ENCODE measurements at places on chromosomes 16 and 17.

DNA sequence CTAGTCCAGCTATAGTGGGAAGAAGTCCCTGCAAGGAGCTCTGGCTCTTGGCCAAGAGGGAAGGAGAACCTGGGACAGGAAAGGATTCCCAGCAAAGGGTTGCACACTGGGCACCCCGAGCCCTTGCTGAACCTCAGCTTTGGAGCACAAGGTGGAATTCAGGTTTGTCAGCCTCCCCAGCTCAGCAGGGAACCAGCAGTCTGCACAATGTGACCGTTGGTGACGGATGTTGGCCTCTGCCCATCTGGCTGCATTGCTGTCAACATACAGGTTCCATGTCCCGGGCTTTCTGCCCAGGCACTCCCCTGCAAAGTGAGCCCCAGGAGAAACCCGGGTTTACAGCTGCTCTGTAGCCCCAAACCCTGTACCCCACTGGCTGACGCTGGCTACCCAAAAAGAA, 6.7 kb downstream of the RPRML start:
- DNase-seq, result no peak

- peak; percentile 33 for DNase-seq
These were observed 929 bp downstream of the SLC25A11 start for GRCh38 chr17:4938688-4939545.

- no peak for DNase-seq
These were observed 4.3 kb downstream of the ADGRG3 start for GRCh38 chr16:57672416-57672815.

DNA sequence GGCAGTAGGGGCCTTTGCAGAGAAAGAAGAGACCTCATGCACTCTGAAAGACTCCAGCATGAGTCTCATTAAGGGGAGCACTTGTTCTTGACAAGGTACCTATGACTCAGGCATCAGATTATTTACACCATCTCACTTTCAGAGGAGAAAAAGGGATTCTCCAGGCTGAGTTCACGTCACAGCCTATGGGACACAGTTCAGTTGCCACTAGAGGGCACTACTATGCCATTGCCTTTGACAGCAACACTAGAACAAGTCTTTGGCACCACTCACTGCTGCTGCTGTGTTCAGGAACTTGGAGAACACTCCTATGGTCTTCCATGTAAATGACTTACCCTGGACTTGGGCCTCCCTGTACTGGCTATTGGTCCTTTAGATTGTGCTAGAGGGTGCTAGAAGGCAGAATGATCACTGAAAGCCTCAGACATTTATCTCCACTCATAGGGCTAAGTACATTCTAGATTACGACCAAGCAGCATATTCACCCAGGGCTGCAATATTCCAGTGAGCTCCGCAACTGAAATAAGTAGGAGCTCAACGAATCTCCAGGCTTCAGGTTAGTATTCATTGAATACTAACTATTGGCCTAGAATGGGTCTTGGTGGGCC, 225.1 kb upstream of the CA10 start:
- peak; percentile 29 for DNase-seq

DNA sequence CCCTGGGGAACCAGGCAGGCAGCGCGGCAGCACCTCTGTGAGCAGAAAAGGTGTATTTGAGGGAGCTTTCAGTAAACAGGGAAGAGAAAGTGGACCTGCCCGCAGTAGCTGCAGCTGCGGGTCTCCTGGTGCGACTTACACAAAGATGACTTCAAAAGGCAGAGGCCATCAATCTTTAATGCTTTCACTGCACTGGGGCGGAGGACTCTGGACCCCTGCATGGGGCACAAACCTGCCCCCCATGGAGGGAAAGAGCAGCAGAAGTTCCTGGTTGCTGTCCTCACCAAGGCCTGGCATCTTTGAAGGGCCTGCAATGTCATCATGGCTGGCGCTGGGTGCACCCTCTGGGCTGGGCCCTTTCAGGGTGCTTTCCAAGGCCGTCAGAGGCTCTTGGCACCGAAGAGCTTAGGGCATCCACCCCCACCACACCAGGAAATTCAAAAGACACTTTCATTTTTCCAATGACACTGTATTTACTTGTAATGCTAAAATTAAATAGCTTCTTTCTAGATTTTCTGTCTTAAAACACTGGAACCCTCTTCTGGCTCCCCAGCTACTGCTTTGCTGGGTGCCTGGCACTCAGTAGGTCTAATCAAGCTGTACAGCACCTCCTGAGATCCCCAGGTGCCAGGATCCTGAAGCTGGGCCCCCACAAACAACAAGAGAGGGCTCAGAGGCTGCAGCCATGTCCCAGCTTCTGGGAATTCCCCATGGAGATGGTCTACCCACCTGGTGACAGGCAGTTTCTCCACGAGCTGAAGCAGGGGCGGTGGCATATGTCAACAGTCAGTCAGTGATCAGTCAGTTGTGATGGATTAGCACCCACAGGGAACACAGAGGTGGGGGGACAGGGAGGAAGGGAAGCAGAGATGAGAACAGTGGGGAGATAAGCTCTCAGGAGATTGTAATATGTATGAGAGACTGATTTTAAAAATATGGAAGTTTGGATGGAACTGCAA, 2.1 kb upstream of the CACNG1 start:
- DNase-seq, result peak; percentile 74

DNA sequence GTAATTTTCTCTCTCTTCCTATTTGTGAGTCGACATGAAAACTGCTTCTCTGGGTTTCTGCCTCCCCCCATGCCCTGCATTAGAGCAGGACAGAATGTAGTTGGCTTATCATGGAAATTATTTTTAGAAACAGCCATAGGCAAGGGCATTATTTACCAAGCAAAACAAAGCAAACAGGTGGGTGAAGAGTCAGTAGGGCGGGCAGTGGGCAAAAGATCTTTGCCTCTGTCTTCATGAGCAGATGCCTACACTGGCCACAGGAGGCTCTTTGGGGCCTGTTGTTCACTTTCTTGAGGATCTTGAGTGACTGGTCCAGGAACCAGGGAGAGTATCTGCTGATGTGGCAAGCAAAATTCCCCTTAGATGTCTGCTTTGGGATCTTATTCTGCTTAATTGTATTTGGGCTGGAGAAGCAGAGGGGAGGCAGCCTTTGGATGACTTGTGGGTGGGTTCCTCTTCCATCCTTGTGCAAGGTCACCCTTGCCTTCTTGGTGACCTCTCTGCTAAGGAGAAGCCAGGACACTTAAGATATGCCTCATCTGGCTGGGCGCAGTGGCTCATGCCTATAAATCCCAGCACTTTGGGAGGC, 42.5 kb upstream of the CLEC19A start:
- DNase-seq, result peak; percentile 65

DNA sequence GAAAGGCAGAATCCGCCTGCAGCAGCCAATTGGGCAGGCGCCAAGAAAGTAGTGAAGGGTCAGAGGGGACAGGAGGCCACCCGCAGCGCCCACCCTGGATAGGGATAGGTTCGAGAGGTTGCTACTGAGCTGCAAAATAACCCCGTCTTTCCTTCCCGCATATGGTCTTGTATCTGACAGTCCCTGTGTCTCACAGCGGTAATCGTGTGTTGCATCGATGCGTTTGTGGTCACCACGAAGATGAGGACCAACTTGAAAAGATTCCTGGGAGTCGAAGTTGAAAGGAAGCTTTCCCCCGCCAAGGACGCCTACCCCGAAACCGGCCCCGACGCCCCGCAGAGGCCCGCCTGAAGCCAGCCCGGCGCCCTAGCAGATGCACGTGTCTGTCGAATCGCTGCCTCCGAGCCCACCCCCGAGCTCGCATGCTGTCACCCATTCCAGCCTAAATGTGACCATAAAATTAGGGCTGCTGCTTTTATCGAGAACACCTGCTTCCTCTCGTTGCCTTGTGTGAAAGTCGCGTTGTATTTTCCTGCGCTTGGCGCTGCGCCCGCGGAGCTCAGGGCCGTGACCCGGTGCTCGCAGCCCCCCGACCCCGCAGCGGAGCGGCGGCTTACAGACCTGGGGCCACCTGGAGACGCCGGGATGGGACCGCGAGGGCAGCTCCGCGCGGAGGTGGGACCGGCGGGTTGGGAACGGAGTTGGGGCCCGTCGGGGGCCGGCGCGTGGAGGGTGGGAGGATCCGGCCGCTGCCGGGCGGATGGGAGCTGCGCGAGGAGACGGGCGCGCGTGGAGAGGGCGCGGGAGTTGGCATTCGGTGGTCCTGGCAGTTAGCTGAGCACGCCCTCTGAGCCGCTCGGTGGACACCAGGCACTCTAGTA, at the start of gene CMTM2:
Gene CMTM2, plus strand, starts transcription at position 813 of the 881 bp plus-strand sequence. CDS start 145 bp downstream, outside the sequence.
- DNase-seq, result no peak

GRCh38 chr16:8620535-8620934, 963 bp upstream of the METTL22 start:
- DNase-seq, result no peak

GRCh38 chr17:17508646-17509591, 12.7 kb upstream of the RASD1 start:
- no peak for DNase-seq

GRCh38 chr16:81873206-81873605, 94.1 kb downstream of the PLCG2 start:
- no peak for DNase-seq

GRCh38 chr16:55810451-55810961, 22.4 kb downstream of the CES1 start:
- no peak for DNase-seq

GRCh38 chr16:77613095-77613494, 109.2 kb upstream of the NUDT7 start:
- no peak for DNase-seq

GRCh38 chr16:78990309-78990701, 610.2 kb downstream of the MAF start:
- no peak for DNase-seq

GRCh38 chr17:14058051-14058450, 11.3 kb upstream of the COX10 start:
- DNase-seq, result no peak

DNA sequence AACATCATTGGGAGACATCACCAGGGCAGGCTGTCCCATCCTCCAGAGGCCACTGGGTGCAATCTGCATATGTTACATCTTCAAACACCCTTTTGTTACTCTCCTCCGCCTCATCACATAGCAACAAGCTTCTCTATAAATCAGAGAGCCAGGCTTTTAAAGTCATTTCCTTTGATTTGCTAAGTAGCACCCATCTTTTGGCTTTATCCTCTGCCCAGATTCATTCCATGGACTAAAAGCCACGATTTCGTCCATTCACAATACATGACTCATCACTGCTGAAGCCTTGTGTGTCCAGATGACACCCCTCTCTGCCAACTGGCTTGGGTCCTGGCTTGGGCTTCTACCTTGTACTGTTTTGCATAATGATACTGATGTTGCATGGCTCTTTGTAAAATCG, 2.0 kb upstream of the KRT38 start:
- no peak for DNase-seq

GRCh38 chr16:3198334-3199072, 10.5 kb downstream of the OR1F1 start:
- no peak for DNase-seq

- no peak for DNase-seq
These were observed 42.9 kb downstream of the MSI2 start for GRCh38 chr17:57299176-57299575.

GRCh38 chr16:82181461-82182185, 11.6 kb upstream of the MPHOSPH6 start:
- DNase-seq, result peak; percentile 18

DNA sequence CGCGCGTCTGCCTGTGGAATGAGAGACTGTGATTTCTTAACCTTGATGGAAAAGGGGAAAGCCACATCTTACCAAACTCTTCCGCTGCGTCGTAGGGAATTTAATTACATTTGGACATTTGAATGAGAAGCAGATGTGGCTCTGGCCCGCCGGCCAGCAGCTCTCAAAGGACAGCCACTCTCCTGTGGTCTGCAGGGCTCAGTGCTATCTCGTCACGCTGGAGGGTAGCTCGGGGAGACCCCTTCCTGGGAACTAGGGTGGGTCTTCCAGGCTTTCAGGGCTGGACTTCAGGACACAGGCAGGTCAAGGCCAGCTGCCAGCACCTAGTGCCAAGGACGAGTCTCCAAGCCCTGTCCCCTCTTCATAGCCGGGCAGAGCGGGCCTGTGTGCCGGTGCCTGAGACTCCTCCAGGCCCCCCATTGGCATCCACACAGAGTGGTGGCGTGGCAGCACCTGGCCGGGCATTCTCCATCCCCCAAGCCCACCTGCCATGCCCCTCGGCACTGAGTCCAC, 15.9 kb upstream of the TBX2 start:
- DNase-seq, result no peak

- DNase-seq, result no peak
These were observed 15.5 kb downstream of the HS3ST6 start for GRCh38 chr16:1902547-1903219.

GRCh38 chr17:29571883-29572681, 3.6 kb downstream of the TP53I13 start:
- DNase-seq, result no peak

GRCh38 chr16:66468321-66468965, 41.3 kb downstream of the BEAN1 start:
- no peak for DNase-seq

- DNase-seq, result no peak
These were observed 5.0 kb downstream of the LYRM1 start for GRCh38 chr16:20905576-20905975.

GRCh38 chr17:56638591-56639051, 45.1 kb downstream of the NOG start:
- no peak for DNase-seq

GRCh38 chr17:8465759-8466158, 30.1 kb downstream of the NDEL1 start:
- DNase-seq, result no peak

GRCh38 chr17:1958134-1958881, 66.8 kb downstream of the RTN4RL1 start:
- no peak for DNase-seq

DNA sequence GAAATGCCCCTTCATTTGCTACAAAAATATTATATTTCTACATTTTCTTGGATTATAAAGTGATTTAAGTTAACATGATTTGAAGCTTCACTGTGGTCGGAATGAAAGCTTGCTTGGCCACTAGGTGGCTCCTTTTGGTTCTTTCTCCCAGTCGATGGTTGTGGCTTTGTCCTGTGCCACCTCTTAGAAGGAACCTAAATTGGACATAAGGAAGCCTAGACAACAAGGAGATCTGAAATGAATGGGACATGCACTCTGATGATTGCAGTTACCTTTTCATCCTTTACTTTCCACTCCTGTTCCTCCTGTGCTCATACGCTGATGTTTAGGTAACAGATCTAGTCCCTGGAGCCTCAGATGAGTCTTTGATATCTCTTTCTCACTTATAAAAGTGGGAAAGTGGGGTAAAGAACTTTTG, 39.2 kb downstream of the FTO start:
- peak; percentile 13 for DNase-seq

GRCh38 chr17:74748279-74748528, 224 bp upstream of the NHERF1 start:
- no peak for DNase-seq

DNA sequence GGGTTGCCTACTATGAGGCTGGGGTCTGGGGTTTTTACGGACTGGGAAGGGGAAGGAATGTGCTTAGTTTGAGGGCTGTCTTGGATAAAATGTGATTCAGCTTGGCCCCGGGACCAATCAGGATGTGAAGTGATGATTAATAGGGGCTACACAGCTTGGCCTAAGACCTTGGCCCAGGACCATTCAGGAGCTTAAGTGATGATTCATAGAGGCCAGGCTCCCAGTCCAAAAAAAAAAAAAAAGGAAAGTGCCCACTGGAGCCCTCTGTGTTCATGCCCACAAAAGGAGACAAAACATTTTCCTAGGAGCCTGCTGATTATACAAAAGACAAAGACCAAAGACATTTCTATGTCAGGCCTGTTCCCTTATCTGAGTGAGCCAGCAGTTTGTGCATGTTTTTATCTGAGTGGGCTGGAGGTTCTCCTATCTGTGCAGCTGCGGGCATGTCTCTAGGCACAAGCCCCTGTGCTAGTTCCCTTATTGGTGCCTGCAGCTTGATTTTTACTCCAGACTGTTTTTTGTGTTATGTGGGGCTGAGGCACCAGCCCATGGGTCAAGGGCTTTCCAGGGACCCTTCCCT, 898.2 kb upstream of the GOT2 start:
- no peak for DNase-seq

GRCh38 chr16:59593194-59593661, 859.1 kb upstream of the GOT2 start:
- DNase-seq, result no peak

All from NCI-H146 (cell line).